IMR-90 (cell line): ENCODE measurements at places on chromosomes 5 and 9.
A peak's percentile ranks its signal among the peaks of the same experiment; 100 is the strongest.

GRCh38 chr5:997711-998110 is 10.9 kb upstream of the NKD2 start:
- DNase-seq: no peak

DNA sequence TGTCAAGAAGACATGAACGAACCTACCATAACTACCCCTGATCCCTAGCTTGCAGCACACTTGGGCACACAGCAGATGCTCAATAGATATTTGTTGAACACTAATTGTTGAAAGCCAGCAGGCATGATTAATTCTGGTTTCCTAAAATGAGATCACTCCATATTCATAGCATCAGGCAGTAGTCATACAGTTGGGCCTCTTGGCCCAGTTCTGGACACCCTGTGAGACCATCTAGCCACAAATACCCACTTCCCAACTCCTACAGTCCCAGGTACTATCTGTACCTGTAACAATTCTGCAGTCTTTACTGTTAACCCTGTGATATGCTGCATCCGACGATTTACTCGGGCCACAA is 24.2 kb downstream of the P4HA2 start:
- peak; percentile 56 for DNase-seq

- no peak for DNase-seq
Measured at GRCh38 chr9:33244137-33244784, 4.3 kb downstream of the SPINK4 start.

- peak; percentile 25 for DNase-seq
Measured at GRCh38 chr5:97046270-97046982, 96.0 kb downstream of the LIX1 start.

DNA sequence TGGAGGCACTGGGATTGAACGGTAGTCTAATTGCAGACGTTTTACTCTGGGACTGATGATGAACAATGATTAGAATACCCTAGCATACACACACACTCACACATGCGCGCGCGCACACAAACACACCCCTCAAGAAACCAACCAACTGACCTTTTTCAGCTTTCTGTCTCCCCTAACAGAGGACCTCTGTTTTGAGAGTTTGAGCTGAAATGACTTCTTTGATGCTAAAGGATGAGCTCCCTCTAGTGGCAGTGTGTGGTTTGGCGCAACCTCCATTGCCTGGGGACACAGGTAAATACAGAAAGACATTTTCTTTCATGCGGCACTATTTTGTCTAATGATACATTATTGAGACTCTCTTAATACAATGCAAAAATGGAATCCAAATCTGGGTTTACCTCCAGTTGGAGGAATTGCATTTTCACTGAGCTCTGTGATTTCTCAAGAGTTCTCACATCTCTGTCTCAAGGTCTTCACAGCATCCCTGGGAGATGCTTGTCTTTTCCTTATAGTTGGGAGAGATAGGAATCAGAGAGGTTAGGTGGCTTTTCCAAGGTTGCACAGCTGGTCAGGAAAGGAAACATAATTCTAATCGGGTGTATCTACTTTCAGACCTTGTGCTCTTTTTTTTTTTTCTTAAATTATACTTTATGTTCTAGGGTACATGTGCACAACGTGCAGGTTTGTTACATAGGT is 187.5 kb downstream of the TMEM38B start:
- peak; percentile 53 for DNase-seq

GRCh38 chr9:81626511-81626910 is 62.8 kb downstream of the TLE1 start:
- peak; percentile 75 for DNase-seq

- no peak for DNase-seq
Measured at GRCh38 chr5:134055015-134055414, 50.2 kb upstream of the VDAC1 start.

- no peak for DNase-seq
Measured at GRCh38 chr5:174623018-174623417, 101.4 kb upstream of the MSX2 start.

DNA sequence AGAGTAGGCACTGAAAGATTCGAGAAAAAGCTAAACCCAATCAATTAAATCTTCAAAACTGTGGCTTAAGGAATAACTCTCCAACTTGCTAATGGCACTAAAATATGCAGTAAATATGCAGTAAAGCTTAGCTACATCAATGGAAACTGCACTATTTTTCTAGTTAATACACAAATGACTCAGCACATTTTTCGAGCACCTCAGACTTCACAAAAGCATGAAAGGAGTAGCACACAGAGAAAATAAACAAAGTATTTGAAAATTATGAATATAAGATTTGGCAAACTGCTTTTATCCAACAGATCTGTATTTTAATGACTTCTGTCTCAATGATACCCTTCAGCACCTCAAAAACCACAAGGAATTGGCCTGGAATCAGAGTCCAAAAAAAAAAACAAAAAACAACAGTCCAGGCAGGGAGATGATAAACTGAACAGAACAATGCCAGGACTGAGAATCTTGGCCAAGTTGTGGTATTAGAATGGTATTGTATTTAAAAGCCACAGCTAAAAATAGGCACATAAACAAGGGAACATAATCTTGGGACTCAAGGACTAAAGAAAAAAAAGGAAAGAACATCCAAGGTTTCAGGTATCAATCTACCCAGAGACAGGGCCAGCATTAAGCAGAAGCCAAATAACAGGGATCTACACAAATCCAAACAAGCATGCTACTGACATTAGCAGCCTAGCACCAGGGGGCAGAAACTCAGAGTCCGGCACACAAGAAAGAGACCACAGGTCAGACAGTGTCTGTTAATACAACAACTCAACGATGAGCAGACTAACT is 21.4 kb downstream of the TMEM245 start:
- DNase-seq: peak; percentile 65

DNA sequence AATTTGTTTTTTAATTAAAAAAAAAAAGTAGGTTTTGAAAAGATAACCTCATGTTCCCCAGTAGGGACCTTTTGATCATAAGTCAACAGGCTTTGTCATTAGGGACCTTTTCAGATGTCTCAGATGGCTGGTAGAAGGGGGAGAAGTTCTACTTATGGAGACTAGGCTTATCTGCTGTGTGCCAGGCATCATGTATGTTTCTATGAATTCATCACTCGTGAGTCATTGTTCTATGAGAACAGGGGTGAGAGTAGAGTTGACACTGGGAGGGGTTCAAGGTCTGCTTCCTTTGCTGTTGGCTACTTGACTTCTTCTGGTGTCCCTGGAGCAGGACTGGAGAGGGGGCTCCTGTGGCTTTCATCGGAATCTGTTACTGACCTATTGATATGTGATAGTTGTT is 138.8 kb downstream of the KDM4C start:
- DNase-seq: peak; percentile 34
